Fibroblast of pulmonary artery (primary cell): ENCODE measurements at places on chromosomes 1 and 21.

DNA sequence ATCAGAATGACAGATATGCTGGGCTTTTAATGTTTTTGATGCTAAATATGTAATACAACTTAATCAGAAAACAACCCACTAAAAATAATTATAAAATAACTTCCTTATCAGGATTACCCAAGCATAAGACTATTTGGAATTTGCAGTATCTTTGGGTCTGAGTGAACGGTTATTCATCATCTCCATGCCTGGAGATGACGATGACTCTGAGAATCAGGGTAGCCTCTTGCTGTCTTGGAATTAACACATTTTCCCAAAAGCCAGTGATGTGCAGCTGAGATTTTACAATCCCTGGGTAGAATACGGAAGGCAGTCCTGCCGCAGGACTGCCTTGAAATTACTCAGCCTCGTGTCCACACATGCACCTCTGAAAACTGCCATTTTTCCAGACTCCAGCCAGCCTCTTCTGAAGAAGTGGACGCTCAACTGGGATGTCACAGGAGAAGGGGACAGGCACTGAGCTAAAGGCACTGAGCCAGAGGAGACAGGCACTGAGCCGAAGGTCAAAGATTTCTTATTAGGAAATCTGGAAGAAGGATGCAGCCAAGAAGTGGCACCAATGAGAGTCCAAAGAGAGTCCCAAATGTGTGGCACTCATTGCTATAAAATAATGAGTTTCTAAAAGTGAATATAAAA lies 85.5 kb downstream of the PGBD5 start:
- DNase-seq, result no peak

- no peak for DNase-seq
These were observed 16.0 kb downstream of the DNAJC16 start for GRCh38 chr1:15542388-15543250.

GRCh38 chr21:28783641-28784185 lies 209.0 kb downstream of the LTN1 start:
- DNase-seq, result no peak

- DNase-seq, result peak; percentile 31
These were observed 2.0 kb downstream of the GPR88 start for GRCh38 chr1:100539836-100540536.

DNA sequence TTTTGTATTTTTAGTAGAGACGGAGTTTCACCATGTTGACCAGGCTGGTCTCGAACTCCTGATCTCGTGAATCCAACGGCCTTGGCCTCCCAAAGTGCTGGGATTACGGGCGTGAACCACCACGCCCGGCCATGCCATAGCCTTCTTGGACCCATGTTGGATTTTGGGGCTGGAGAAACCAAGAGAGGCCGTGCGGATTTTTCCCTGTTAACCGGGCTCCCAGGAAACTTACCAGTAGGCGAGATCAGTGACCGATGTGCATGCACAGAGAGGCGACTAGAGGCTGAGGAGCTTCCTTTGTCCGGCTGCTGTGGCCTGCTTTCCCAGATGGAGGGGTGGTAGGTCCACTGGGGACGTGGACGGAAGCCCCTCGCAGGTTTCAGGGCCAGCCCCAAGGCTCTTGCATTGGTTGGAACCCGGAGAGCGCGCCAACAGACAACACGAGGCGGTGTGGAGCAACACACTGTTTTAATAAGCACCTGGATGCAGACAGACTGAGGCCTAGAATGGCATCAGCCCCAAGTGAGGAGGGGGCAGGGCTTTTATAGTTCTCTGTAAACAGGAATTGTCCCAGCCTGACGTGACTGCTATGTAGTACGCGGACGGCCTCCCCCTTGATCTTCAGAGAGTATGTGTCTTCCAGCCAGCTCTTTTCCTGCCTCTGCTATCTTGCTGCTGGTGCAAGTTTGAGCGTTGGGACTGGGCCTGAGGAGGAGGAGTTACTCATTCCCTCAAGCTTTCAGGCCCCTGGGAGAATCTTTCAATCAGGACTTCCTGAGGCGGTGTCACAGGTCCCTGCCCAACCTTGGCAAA lies at the start of gene ERVH48-1:
Gene ERVH48-1 (minus strand): TSS at position 517 of the 813 bp plus-strand sequence. CDS start 6,624 bp downstream, outside the sequence.
- peak; percentile 9 for DNase-seq

GRCh38 chr21:45969921-45970673 lies 11.5 kb upstream of the COL6A1 start:
- no peak for DNase-seq
